EH (cell line): ENCODE measurements at places on chromosomes 2 and 18.

- no peak for DNase-seq
These were observed 35.2 kb upstream of the NAPG start for GRCh38 chr18:10490401-10491165.

DNA sequence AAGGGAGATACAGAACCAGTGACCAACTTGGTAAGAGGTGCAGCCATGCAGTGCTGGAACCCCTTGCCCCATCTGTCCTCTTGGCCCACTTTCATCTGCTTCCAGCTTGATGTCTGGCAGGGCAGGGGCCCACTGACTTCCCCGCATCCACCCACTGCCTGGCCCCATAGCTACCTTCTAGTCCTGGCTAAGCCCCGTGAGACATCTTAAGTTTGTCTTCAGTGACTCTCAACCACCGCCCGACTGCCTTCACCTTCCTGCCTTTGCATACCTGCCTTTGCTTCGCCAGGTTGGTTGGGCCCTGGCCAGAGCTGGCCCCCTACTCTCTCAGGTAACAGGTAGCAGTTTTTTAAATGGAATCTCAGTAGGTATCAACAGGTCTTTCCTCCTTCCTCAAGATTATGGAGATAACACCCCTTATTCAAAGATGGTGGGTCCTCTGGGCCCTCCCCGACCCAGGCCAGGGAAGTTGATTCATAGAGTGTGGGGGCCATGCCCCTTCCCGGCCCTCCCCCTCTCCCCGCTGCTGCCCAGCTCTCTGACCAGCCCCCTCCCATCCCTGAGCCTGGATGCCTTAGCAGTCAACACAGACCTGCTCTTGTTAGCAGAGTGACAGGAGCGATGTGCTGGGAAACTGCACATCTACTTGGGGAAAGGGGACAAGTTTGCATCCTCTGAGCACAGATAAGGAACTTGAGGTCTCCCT is 2.8 kb downstream of the ARID5A start:
- no peak for DNase-seq

DNA sequence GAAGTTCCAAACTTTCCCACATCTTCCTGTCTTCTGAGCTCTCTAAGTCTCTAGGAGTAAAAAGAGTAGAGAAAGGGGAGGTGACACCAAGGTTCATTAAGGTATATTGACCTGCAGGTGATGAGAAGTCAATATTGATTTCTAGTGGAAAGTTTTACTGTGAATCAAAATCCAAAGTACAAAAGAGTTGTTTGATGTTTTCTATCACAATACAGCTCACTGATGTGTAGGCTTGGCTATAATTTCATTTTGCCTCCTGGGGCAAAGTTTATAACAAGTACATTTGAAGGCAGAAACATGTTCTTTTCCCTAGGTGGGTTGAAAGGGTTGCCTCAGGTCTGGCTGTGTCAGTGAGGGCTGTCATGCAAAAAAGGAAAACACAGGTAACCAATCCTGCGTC is 65.2 kb upstream of the LRPPRC start:
- no peak for DNase-seq

DNA sequence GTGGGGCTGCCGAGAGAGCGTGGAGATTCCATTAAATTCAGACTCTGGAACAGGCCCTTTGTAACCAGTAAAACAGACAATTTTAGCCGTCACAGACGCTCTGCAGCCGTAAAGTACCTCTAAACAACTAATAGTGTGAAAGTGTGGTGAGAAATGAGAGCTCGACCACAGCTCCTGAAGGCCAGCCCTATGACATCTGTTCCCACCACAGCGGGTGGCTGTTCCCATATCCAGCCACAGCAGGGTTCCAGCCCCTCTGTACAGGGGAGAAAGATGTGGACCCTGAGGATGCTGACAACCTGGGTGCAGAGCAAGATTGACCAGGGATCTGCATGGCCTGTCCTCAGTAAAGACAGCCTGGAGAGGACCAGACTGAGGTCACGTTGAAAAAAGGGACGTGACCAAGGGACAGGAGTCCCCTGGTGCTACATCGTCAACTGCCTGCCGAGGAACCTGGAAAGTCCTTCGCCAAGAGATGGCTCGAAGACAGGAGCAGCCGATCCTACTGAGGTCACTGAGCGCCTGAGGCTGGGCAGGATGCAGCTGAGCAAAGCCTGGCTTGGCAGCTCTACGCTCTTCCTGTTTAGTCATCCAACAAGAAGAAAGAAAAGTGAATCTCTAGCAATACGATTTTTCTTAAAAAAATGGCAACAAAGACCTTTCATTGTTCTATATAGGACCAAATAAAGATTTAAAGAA is 831.7 kb downstream of the RNF144A start:
- DNase-seq = peak; percentile 36

GRCh38 chr2:114507744-114508143 is 65.3 kb downstream of the DPP10 start:
- no peak for DNase-seq

- DNase-seq = peak; percentile 6
These were observed 239.2 kb downstream of the CMPK2 start for GRCh38 chr2:6626401-6627012.

DNA sequence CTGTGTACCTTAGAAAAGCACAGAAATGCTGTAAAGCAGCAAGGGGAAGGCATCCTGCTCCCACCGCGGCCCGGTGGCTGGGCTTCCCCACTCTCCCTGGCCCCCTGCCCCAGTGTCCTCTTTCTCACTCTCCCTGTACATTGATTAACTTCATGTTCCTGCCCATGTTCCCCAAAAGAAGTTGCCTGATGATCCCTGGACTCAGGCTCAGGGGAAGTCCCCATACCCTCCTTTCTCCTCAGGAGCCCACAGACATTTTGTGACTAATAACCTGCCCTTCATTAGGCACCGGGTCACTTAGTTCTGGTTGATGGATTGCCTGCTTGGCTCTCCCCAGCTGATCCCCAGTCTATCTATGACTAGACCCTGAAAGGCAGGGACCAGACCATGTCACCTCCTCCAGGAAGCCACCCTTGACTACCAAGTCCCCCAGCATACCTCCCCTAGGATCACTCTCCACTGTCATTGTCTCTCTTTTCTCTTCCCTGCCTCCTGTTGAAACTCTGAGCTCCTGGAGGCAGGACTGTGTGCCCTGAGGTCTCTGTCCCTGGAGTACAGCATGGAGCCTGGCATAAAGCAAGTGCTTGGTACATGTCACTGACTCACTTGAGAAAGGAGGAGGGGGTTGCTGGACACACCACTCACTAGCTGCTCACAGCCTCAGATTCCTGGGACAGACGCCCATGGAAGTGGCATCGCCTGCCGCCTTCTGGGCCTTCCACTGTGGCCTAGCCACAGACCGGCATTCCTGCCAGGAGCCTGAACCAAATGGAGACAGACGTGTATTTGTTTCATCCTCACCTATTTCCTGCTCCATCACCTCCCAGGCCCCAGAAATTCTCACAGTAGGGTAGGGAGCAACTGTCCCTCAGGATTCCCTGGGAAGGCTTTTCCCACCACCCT is 13.5 kb downstream of the MALL start:
- DNase-seq = peak; percentile 54

- no peak for DNase-seq
These were observed 876.2 kb upstream of the POU3F3 start for GRCh38 chr2:103977668-103978067.

DNA sequence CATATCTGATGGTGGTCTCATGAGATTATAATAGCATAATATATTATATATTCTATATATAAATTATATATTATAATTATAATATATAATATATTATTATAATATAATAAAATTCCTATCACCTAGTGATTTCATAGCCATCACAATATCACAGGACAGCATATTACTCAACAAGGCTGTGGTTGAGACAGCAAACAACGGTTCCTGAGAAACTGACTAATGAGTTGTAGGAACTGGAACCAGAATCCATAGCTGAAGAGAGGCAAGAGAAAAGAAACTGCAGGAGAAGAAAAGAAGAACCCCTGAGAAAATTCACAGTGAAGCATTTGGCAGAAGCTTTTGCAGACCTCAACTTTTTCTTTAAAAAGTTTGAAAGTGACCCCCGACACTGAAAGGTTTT is 84.0 kb downstream of the BCL2L11 start:
- DNase-seq = no peak

GRCh38 chr2:214410918-214411554 is at the start of gene VWC2L:
VWC2L (plus strand) TSS chr2:214411054; CDS start chr2:214414194, 3,140 bp downstream.
- peak; percentile 75 for DNase-seq

- DNase-seq = no peak
These were observed 72.3 kb downstream of the BARD1 start for GRCh38 chr2:214737188-214737587.

GRCh38 chr18:23092121-23092520 is 43.2 kb upstream of the CABLES1 start:
- DNase-seq = no peak

GRCh38 chr2:101790857-101791256 is 93.3 kb downstream of the MAP4K4 start:
- DNase-seq = peak; percentile 83

DNA sequence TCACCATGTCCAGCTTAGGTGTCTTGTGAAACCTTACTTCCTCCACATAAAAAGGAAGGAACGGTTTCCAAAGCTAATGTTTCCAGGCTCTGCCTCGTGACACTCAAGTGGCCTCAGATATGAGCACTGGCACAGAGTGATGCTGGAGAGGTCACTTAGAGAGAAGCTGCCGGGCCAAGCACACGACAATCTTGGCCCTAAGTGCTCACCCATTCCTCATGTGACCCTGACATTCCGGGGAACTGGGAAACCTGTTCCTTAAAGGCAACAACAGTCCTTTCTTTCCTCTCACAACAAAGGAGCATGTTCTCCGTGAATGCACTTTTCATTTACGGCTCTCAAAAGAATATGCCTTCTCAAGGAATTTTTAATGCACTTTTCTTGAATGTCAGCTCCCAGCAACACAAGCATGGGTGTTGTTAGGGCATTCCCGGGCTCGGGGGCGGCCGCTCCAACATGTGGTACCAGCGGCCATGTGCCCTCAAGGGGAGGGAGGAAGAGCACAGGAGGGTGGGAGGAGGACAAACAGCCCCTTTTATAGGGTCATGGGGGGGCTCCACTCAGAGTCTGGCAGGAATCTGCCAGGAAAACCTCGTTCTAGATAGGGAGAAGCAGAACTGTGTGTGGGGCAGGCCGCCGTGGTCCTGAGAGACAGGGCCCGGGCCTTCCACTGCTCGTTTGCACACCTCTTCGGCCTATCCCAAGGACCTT is 118.6 kb downstream of the MBP start:
- no peak for DNase-seq

DNA sequence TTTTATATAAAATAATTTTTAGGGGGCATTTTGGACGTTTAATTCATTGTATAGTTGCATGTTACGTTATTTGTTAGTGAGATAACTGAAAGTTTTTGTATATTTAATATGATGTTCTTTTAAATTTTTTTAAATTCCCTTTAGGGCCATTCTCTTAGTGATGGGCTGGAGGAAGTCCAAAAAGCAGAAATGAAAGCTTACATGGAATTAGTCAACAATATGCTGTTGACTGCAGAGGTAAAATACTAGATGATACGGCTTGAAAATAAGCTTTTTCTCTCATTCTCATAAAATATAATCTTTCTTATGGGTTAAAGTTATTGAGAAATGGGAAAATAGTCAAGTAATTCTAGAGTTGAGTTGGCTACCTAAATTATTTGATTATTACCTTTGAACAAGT is 58.9 kb downstream of the MTX2 start:
- DNase-seq = no peak

- no peak for DNase-seq
These were observed 232.3 kb upstream of the MYT1L start for GRCh38 chr2:2563309-2563860.

DNA sequence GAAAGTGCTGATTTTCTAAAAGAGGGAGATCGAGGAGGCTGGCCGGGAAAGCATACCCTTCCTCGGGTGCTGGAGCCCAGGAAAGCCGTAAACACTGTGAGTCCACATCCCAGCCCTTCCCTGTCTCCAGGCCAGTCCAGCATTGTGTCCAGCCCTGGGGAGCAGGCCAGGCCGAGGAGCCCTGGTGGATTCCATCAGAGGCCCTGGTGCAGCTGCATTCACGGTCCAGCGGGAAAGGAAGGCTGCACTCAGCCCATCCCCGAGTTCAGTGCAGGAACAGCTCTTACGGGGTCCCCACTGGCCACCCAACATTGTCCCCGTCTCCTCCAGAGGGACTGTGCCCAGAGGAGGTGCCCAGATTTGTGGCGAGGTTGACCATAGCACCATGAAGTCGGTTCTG is 218.6 kb downstream of the KLHL29 start:
- DNase-seq = no peak

GRCh38 chr2:26922405-26923188 is 47.8 kb upstream of the MAPRE3 start:
- DNase-seq = peak; percentile 36

DNA sequence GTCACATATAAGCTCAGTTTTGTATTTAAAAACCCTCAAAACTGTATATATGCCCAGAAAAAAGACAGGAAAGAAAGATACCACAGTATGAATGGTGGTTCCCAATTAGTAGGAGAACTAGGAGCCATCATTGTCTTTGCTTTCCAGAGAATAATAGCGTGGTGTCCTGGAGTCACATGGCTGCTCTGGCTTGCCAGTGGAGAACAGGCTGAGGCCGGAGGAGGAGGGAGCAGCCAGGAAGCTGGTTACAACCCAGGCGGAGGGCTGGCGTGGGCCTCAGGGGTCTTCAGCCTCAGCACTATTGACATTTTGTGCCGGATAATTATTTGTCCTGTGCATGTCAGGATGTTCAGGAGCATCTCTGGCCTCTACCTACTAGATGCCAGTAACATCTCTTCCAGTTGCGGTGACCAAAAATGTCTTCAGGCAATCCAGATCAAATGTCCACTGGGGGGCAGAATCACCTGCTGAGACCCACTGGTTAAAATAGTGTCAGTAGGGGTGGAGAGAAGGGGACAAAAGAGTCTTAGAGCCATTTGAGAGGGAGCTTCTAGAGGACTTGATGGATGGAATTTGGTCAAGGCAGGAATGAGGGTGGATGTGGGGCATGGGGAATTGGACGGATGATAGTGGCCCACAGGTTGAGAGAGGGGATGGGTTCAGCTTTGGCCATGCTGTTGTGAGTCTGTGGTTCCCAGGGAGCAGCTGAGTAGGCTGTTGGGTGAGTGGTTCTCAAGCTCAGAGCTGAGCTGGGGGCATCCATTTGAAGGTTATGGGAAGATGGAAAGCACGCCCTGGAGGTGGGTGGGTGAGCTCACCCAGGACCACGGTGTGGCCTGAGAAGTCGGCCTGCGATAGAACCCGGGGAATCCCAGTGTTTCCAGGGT is 144.9 kb downstream of the AGAP1 start:
- no peak for DNase-seq

DNA sequence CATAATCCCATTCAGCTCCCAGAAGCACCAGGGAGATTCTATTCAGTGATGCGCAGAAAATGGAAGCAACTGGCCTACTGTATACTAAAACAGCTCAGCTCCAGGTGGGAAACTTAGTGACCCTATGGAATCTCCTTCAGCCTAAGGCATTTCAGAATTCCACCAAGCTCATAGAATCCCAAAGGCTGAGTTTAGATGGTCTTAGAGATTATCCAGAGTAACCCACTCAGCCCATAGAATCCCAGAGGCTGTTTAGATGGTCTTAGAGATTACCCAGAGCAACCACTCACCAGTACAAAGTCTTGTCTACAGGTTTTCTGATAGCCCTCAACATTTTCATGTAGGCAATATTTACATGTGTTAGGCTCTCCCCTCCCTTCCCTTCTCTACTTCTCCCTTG is 232.0 kb upstream of the SLC14A2 start:
- DNase-seq = no peak

GRCh38 chr2:191061381-191061980 is 47.5 kb upstream of the STAT1 start:
- DNase-seq = no peak
